ENCODE measurements at places on chromosomes 13 and 19.
A peak's percentile ranks its signal among the peaks of the same experiment; 100 is the strongest.

GRCh38 chr13:95573221-95573620 lies 20.7 kb downstream of the CLDN10 start:
- DNase-seq: no peak

GRCh38 chr13:80877209-80877943 lies 536.5 kb upstream of the SPRY2 start:
- no peak for DNase-seq

DNA sequence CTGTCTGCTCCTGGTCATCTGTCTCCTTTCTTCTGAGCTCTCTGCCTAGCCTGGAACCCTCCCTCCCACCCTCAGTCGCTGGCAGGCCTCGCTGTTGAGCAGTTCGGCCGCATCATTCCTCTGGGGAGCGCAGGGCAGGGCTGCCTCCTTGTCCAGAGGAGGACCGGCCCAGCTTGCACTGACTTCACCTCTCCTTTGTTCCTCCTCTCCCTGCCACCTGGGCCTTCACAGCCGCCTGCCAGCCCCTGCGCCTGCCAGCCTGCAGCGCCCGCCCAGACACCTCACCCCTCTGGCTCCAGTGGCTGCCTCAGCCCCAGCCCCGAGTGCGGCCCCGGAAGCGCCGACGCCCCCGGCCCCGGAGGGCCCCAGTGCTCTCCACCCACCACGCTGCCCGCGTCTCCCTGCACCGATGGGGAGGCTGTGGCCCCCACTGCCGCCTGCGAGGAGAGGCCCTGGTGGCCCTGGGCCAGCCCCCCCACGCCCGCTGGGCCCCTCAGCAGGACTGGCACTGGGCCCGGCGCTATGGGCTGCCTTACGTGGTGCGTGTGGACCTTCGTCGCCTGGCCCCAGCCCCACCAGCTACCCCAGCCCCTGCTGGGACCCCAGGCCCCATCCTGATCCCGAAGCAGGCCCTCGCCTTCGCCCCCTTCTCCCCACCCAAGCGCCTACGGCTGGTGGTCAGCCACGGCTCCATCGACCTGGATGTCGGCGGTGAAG lies 7.2 kb downstream of the KMT5C start:
- no peak for DNase-seq

DNA sequence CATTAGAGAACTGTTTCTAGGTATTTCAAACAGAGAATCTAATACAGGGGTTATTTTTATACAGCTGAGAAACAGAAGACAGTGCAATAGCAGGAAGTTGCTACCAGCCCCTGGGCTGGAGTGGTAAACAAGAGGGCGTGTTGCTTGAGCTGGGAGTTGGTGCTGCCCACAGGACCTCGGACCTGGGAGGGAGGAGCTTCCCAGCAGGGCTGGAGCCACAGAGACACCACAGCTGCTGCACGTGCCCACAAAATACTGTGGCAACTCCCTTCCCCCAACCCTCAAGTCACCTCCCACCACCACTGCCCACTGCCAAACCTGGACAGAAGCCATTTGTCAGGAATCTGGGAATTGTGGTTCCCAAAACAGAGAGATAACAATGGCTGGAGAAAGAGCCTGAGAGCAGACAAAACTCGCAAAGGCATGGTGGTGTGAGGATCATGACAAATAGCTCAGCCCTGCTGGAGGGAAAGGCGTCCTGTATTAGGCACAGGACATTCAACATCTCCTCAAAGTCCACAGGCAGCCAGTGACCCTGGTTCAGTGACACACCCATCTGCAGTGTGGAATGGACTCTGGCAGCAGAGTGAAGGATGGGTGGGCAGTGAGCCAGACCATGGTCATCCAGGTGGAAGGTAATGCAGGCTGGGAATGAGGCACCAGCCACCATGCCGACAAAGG lies 57.2 kb downstream of the SPATA13 start:
- no peak for DNase-seq

DNA sequence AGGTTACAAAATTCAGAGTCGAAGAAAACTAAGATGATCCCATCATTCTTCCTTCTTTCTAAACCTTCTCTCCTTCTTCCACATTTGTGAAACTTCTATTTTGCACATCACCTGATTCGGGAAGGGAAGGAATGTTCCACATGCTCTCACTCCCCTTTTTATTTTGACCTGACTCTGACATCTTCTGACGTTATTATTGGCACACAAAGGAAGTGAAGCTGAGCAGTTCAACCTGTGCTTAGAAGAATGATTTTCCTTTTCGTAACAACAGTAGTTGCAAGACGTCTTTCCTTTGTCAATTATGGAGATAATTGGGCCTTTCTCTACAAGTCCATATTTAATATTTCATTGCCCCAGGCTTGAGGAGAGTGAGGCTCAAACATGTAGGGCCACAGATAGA lies 18.0 kb downstream of the FAM124A start:
- no peak for DNase-seq

DNA sequence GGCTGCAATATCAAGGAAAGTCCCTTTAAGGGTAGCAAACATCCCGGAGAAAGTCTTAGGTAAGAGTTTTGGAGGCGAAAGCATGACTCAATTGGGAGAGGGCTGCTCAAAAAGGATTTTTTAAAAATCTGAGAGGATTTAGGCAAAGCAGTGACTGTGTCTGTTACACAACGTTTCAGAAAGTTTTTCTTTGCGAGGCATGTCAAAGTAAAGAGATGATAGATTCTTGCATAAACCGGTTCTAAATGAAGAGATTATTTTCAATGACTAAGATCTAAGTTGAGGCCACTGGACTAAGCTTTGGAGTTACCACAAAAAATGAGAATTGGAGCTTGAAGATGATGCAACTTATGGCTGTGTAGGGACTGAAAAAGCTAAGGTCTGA lies 43.7 kb upstream of the ENOX1 start:
- no peak for DNase-seq

DNA sequence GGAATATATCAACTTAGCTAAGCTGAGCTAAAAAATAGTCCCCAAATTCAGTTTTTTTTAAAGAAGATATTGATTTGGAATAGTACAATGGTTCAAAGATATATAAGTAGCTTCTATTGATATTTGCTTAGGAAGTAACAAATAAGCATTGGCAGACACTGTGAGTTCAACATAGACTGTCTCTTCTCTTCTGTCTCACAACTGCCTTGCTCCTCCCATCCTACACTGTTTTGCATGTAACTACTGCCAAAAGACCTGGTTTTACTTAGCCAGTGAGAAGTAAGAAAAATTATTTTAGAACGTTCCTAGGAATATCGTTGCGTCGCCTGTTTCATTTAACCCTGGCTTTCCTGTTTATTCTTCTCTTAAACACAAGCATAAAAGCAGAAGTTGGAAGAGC lies 859.0 kb upstream of the SPRY2 start:
- no peak for DNase-seq

- DNase-seq: peak; percentile 30
These were observed 687 bp upstream of the FTL start for GRCh38 chr19:48964205-48965039.

DNA sequence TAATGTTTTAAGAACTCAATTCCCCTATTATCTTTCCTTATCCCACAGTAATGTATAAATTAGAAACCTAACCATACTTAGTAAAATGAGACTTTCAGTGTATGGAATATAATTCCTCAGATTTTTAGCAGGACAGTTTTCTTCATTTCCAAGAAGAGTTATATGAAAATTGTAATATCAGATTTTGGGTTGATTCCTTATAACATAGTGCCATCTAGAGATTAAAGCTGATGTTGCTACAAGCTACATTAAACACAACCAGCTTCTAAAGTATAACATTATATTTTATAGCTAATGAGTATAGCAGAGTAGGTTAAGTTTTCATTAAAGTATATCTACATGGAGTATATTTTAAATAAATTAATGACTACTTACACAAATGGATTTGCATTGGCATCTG lies 99.7 kb upstream of the MIR17HG start:
- DNase-seq: no peak

DNA sequence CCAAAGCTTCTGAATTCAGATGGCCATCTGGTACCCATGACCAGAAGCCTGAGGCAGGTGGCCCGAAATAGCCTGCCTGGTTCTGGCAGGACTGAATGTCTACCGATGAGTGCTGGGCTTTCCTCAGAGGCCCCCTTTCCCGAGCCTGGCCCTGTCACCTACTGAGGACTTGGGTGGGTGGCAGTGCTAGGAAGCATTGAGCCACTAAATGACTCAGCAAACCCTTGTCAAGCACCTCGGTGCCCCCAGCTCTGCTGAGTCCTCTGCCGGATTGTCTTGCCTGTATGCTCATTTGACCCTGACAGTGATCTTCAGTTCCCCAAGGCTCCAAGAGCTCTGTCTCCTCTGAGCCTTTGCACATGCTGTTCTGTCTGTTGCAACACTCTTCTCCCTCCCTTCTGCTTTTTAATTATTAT lies 17.9 kb downstream of the PPP1R37 start:
- DNase-seq: no peak

DNA sequence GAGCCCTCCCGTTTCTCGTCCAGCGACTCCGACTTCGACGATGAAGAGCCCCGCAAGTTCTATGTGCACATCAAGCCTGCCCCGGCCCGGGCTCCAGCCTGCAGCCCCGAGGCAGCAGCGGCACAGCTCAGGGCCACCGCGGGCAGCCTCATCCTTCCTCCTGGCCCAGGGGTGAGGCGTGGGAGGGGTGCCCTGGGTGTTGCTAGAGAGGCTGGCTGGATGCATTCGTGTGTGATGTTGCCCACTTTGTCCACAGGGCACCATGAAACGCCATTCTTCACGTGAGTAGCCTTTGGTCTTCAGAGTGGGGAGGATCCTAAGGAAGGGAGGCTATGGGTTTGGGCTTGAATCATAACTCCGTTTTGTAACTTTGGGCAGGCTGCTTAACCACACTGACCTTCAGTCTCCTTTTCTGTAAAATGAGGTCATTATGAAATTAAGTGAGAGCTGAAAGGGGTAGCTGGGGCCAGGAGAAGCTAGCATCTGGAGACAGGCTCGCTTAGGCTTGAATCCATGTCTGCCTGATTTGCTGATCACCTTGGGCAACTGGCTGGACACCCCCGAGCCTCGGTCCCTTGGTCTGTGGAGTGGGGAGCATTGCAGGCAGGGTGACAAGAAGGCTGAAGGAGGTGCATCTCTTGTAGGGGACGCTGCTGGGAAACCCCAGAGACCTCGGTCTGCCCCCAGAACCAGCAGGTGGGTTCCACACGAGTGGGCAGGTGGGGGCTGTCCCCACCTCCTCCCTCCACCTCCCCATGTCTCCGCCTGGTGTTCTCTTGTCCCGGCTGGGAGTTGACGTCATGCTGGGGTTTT lies 18.7 kb upstream of the B3GNT3 start:
- DNase-seq: no peak

- DNase-seq: peak; percentile 15
These were observed 11.1 kb downstream of the ATP4B start for GRCh38 chr13:113646921-113647340.

- DNase-seq: no peak
These were observed 109.3 kb downstream of the ZIC5 start for GRCh38 chr13:99862244-99862643.

DNA sequence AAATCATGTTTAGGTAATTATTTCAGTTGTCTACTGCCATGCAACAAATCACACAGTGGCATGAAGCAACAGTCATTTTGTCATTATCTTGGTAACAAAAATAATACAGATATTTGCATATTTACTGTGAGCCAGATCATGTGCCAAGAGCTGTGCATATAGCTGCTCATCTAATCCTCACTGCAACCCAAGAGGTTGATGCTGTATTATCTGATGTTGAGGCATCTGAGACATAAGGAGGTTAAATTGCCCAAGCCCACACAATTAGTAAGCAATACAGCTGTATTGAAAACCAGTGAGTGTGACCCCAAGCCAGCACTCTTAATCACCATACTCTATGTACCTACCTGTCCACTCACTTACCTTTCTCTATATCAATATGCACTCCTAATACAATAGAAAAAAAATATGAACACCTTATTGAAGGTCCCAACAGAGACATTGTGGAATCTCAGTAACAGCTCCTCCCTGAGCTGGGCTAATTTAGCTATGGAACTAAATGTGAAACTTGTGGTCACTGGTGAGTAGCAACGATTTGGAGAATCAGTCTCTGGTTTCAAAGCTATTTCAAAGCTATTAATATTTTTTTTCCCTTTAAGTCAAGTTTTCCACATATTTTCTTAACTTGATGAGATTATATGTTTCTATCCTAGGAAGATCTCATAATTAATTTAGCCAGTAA lies 185.2 kb downstream of the KLF12 start:
- no peak for DNase-seq

- DNase-seq: no peak
These were observed 997.6 kb downstream of the DIAPH3 start for GRCh38 chr13:59166174-59166573.

GRCh38 chr19:18194181-18194530 lies 1.1 kb downstream of the MPV17L2 start:
- DNase-seq: no peak

DNA sequence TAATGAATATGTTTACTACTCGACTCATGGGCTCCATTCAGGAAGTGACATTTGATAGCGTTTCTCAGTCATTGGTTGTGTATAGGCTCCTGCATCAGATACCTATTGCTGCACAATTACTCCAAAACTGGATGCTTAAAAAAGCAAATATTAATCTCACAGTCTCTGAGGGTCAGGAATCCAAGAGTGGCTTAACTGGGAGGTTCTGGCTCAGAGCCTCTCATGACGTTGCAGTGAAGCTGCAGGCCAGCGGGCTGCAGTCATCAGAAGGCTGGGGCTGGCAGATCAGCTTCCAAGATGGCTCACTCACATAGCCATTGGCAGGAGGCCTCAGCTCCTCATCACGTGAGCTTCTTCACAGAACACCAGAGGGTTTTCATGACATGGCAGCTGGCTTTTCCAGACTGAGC lies 525.1 kb upstream of the NBEA start:
- DNase-seq: peak; percentile 71

- no peak for DNase-seq
These were observed 4.4 kb upstream of the INTS6 start for GRCh38 chr13:51457086-51457815.

DNA sequence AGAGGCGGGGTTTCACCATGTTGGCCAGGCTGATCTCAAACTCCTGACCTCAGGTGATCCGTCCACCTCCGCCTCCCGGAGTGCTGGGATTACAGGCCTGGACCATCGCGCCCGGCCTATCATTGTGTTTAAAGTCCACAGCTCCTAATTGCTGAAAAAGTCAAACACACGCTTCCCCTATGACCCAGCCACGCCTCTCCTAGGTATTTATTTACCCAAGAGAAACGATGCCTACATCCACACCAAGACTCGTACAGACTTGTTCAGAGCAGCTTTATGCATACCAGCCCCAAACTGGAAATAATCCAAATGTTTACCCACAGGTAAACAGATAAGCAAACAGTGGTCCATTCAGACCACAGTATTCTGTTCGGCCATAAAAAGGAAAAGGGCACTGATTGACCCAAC lies 15.1 kb downstream of the ZNRF4 start:
- no peak for DNase-seq

DNA sequence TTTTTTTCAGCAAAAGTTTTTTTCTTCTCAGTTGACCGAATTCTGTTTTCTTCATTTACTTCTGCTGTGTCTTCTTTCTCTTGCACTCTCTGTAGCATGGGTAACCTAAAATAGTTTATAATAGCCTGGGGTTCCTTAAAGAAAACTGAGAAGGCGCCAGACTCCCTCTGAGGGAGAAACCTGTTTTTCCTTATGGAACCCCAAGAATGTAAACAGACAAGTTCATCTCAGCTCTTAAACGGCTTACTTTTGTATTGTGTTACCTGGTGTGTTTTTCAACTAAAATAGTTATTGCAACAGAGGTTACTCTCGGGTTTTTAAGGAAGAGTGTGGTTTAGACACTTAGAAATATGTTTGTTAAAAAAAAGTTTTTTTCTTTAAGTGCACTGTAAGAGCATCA lies 23.8 kb upstream of the TM9SF2 start:
- DNase-seq: no peak

- DNase-seq: no peak
These were observed 235.8 kb upstream of the MIR17HG start for GRCh38 chr13:91111476-91112200.

GRCh38 chr13:28496188-28496564 lies 1.2 kb upstream of the FLT1 start:
- no peak for DNase-seq

- DNase-seq: no peak
These were observed 49.3 kb downstream of the VAV1 start for GRCh38 chr19:6821639-6822310.

Measured in left ventricle myocardium inferior (tissue), 1 donor.